CD4-positive, alpha-beta T cell treated with Interferon gamma for 1 hour (primary cell): ENCODE measurements at places on chromosomes 13 and 19.

DNA sequence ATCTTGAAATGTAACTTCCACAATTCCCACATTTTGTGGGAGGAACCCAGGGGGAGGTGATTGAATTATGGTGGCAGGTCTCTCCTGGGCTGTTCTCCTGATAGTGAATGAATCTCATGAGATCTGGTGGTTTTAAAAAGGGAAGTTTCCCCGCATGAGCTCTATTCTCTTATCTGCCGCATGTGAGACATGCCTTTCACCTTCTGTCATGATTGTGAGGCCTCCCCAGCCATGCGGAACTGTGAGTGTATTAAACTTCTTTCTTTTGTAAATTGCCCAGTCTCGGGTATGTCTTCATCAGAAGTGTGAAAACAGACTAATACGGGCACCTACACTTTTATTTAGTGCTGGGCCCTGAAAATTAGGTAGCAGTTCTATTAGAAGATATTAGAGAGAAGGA, 45.8 kb downstream of the TNFSF13B start:
- DNase-seq = no peak

DNA sequence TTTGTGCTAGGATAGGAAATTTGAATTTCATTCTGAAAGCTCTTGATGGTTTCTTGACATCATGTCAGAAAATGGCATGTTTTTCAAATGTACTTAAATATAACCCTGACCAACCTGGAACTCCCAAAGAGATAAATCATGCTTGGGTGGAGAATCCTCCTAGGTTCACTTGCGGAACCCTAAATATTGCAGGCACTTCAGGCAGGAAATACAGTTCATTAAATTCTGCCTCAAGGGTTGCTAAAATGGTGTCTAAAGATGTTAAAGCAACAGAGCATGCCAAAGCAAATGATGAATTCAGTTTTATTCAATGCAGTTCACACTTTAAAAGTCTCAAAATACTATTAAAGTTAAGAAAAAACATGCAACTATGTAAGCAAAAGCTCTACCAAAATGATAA, 415.9 kb downstream of the SLITRK6 start:
- DNase-seq = no peak

GRCh38 chr13:48491423-48492095, 41.3 kb downstream of the RCBTB2 start:
- DNase-seq = no peak

- DNase-seq = no peak
Observed at GRCh38 chr13:102040812-102041211, 361.0 kb downstream of the FGF14 start.

DNA sequence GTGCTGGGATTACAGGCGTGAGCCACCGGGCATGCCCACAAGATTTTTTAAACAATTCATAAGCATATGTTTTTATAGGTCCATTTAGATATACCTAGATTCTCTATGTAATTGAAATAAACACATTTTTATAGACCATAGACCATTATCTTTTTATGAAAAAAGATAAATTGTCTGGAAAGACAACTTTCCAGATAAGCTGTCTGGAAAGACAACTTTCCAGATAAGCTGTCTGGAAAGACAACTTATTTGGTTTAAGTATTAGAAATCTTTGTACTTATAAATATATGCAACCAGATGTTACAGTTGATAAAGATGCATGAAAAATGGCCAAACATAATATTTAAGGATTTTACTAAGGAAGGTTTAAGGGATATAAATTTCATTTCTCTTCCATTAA, 538.5 kb downstream of the GPC6 start:
- no peak for DNase-seq

DNA sequence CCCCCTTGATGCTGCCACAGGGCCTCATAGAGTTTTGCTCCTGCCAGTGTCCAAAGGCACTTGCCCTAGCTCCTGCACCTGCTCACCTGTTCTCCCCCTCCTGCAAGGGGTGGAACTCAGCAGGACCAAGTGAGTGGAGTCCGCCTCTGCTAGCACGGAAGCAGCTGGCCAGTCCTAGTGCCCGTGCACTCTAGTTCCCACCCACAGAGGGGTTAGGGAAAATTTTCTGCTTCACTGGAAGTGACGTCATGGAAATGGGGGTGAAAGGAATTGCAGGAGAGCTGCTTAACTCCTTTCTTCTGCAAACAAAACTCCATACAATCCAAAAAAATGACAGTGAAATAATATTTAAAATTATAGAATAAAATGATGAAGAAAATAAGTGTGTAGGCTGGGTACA, 609.7 kb upstream of the SLITRK1 start:
- DNase-seq = no peak

DNA sequence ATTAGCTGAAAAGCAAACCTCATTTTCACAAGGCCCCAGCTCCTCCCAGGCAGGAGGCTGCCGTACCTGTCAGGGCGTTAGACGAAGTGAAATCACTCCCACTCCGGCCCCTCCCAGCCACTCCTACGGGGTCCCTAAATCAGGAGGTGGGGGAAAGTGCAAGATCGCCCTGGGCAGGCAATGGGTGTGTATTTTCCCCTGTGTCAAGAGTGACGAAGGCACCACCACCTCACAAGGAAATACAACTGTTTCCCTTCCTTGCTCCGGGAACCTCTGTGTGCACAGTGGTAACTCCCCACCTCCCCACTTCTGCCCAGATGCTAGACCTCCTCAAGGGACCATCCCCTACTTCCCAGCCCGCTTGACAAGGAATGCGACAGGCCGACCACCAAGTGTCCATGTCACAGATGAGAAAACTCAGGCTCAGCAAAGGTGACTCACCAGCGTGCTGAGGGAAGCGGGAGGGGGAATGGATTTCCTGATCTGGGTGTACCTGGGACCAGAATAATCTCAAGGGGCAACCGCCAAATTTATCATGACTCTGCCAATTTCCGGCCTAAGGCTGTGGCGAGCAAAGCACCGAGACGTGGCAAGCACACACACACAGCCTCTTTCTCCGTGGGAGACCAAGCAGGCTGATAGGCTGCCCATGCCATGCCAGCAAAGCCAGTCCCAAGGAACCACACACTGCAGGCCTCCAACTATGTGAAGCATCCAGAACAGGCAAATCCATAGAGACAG, 7.3 kb downstream of the PPP6R1 start:
- DNase-seq = peak; percentile 32

- DNase-seq = peak; percentile 19
Observed at GRCh38 chr19:10718205-10719196, 622 bp downstream of the DNM2 start.
